Peyer's patch (tissue), 4 donors: ENCODE measurements at places on chromosomes 5 and 9. TPM values are rescaled to one million over a fixed set of nuclear protein-coding genes. Genes with fewer than 3 reads are reported as not detected.

DNA sequence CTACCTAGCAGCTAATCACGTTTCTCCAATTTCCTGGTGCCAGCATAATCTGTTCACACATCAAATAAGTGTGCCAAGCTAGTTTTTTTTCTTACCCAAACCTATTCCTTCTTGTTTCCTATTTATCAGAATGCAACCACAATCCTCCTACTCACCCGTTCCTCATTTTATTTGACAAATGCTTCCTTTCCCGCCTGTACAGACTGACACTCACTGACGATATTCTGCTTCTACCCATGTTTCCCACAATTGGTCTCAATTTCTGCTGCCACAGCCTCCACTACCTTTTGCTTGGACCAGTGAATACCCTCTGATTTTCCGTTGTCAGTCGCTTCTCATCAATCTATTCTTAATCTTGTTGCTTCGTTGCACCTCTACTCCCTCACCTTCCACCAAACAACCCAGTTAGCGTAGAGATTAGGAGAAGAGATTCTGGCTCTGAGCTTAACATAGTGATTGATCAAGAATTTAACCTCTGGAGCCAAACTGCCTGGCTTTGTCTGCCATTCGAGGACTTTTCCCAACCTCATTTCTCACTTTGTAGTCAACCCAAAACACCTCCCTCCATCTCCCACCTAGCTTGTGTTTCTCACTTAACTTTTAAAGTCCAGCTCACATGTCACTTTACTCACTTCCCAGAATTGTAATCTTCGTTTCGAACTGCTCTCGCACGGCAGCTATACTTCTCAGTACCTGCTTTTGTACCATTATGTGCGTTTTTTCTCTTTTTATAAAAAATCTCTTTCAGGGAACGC, 729 bp upstream of the TMEM38B start:
- DNase-seq: no peak

- DNase-seq: no peak
These were observed 40.4 kb upstream of the CTNNA1 start for GRCh38 chr5:138712791-138713190.

SLC6A3 gene
- 0.70 TPM for total RNA-seq

CAVIN4 gene
- not detected for total RNA-seq

- DNase-seq: no peak
These were observed 206.1 kb upstream of the IRX1 start for GRCh38 chr5:3389471-3390026.

- no peak for DNase-seq
These were observed 4.0 kb upstream of the ZBTB34 start for GRCh38 chr9:126856326-126856877.

DNA sequence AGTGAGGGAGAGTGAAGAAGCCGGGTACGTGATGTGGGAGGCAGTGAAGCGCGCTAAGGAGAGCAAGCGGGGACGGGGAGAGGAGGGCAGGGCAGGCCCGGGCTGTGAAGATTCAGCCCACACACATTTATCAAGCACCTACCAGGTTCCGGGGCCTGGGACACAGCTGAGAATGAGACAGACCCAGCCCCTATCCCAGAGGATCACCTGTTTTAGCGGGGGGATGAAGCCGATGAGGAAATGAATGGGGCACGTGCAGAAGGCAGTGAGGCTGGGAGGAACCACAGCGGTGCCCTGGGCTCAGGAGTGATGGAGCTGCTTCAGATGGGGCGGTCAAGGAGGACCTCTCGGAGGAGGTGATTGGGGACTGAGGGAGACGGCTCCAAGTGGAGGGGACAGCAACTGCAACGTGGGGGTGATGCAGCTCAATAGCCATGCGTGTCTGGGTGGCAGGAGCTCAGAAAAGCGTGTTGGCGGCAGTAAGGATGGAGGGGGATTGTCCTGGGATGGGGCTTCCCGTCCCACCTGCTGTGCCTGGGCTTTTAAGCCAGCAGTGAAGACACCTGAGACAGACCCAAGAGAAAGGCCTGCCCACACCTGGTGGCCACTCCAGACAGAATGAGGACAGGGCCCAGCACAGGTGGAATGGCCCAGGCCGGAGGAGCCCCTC, 77.5 kb upstream of the UNC5A start:
- no peak for DNase-seq

GRCh38 chr9:126587187-126588185, 26.2 kb upstream of the LMX1B start:
- no peak for DNase-seq

- peak; percentile 65 for DNase-seq
These were observed 1.1 kb downstream of the UGCG start for GRCh38 chr9:111897601-111898137.

DNA sequence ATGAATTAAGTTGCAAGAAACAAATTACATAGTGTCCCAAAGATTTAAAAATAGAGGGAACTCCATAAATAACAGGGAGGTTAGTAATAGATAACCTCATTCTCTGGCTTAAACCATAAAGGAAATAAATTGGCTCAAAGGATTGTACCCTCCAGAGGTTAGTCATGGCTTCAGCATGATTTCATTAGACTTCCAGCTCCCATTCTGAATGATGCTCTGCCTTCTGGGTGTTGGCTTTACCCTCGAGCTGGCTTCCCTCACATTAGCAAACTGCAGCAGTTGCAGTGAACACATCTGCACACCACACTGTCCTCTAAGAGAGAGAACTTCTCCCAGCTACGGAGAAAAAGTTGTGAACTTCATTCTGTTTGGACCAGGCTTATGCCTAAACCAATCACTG, 70.4 kb downstream of the RGS7BP start:
- no peak for DNase-seq

GRCh38 chr9:69582544-69583297, 89.5 kb downstream of the APBA1 start:
- DNase-seq: no peak

- no peak for DNase-seq
These were observed 139.5 kb downstream of the NIPBL start for GRCh38 chr5:37015795-37016666.

GRCh38 chr9:92438900-92439526, 14.7 kb upstream of the OMD start:
- DNase-seq: no peak

DNA sequence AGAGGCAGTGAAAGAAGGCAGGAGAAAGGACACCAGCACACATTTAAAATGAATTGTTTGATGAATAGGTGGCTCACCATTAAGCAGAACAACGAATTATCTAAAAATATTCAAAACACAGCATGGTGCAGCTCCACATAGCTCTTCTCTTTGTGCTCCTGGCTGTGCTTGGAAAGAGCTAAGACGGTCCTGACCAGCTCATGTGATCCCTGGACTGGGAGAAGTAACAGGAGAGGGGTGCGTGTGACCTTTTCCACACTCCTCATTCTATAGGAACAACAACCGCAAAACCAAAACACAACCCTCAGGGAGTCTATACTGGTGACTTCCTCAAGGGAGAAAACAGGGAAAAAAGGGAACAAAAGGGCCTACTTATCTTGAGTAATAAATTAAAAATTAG, 140.5 kb downstream of the DIRAS2 start:
- no peak for DNase-seq

PDCD1LG2 gene
- 0.40 TPM for total RNA-seq

- DNase-seq: no peak
These were observed 128.2 kb downstream of the OLFM1 start for GRCh38 chr9:135215571-135216161.

DNA sequence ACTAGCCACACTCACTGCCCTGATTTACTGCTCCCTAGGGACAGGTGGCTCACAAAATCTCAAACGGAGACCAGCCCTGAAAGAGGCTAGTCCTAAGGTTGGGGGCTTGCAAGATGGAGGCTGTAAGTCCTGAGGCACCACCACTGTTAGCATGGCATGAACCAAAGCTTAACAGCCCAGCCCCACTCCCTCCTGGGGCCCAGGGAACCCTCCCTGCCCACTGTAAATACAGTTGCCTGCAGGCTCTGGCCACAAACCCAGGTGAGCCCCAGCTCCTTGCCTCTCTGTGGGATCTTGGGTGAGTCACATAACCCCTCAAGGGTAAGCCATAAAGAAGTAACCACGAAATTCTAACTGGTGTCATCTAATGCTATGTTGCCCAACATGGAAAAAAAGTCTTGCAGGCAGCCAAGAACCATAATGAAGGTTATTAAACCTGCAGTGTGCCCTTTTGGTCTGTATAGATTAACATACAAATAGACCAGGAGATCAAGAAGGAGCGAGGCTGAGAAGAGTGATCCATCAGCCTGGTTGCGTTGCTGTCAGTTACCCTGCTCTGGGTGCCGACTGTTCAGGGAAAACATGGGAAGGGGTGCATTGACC, 1.7 kb upstream of the POMT1 start:
- DNase-seq: no peak

GRCh38 chr5:122702524-122702875, 72.4 kb upstream of the SNX2 start:
- peak; percentile 50 for DNase-seq

LRRC26 gene
- 37.1 TPM for total RNA-seq

- DNase-seq: no peak
These were observed 179.3 kb upstream of the MVB12B start for GRCh38 chr9:126147186-126147935.

LMX1B gene
- not detected for total RNA-seq

SPATA6L gene
- 13.4 TPM for total RNA-seq

DNA sequence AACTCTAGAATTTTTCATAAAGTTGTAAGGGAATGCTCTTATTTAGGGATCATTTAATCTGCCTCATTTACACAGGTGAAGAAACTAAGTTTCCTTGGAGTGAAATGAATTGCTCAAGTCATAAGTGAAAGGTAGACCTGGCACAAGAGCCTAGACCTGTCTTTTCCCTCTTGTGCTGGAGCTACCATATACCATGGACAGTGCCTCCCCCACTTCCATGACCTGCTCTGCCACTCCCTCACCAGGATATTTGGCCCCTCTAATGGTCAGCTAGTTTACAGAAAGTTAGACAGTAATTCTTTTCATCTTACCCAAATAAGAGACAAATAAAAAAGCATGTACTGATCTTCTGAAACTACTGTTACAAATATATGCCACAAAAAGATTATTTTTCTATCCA, 105.5 kb upstream of the ACO1 start:
- no peak for DNase-seq

UNC5A gene
- 0.18 TPM for total RNA-seq

DNA sequence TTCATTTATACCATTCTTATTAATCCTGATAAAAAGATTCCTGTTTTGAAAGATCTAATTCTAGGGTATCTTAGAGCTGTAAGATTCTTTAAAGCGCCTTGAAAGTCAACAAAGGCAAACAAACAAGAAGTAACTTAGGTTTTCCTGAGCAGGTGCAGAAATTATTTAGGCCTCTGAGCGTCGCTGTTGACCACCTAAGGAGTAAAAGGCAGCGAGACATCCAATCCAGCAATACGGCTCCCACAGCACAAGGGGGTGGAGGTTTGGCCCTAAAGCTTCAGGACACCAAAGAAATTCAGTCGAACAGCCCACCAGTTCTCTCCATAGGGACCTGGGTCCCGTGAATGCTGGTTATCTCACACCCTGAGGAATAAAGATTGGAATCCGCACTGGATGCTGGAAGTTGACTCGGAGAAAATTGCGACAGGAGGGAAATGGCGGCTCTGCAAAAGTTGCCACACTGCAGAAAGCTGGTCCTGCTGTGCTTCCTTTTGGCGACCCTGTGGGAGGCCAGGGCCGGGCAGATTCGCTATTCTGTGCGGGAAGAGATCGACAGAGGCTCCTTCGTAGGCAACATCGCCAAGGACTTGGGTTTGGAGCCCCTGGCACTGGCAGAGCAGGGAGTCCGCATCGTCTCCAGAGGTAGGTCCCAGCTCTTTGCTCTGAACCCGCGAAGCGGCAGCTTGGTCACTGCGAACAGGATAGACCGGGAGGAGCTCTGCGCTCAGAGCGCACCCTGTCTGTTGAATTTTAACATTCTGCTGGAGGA, at the start of gene PCDHGA2:
TSS of gene PCDHGA2 (plus strand) at position 223 of the 769 bp plus-strand sequence.
- DNase-seq: no peak

GRCh38 chr5:173472784-173473278, 143.6 kb downstream of the BOD1 start:
- no peak for DNase-seq

DNA sequence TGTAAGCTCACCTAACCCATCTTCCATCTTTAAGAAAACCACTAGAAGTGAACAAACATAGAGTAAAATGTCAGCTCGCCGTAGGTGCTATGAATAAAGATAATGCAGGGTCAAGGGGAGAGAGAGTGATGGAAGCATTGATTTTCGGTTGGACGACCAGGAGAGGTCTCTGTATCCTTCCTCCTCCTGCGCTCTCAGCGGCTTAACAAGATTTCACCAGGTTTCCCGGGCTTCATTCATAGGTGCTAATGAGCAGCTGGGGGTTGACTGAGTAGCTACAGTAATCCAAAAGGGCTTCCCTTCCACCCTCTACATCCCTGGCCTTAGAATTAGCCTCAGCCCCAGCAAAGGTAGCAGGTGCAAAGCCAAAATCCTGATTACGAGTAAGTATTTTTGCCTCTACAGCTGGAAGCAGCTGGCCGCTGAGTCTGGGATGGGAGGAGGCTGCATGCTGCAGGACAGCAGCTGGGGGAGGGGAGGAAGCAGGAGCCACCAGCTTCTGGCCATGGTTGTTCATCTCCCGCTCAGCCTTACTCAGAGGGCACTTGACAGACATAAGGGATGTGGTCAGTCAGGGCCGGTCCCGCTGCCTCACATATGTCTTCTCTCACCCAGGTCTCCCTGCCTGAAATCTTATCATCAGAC, 112.0 kb upstream of the IL12B start:
- no peak for DNase-seq

GRCh38 chr5:138471052-138471361, 5.7 kb downstream of the EGR1 start:
- DNase-seq: no peak

DNA sequence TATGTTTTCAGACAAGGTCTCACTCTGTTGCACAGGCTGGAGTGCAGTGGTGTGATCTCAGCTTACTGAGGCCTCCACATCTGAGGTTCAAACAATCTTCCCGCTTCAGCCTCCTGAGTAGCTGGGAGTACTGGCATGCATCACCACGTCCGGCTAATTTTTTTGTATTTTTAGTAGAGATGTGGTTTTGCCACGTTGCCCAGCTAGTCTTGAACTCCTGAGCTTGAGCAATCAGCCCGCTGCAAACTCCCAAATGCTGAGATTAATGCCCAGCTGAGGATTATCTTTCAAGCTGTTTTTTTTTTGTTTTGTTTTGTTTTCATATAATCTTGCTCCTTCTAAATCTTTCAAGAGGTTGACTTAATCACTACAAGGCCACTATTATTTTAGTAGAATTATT, 47.3 kb upstream of the SLC28A3 start:
- no peak for DNase-seq

GRCh38 chr9:132631685-132632084, 38.1 kb downstream of the DDX31 start:
- DNase-seq: no peak

DBH gene
- total RNA-seq: not detected

- no peak for DNase-seq
These were observed 12.9 kb downstream of the TCF7 start for GRCh38 chr5:134127376-134127861.

GRCh38 chr9:69623276-69623675, 48.9 kb downstream of the APBA1 start:
- DNase-seq: no peak

GRCh38 chr5:89168766-89169165, 285.8 kb upstream of the MEF2C start:
- DNase-seq: no peak

DNA sequence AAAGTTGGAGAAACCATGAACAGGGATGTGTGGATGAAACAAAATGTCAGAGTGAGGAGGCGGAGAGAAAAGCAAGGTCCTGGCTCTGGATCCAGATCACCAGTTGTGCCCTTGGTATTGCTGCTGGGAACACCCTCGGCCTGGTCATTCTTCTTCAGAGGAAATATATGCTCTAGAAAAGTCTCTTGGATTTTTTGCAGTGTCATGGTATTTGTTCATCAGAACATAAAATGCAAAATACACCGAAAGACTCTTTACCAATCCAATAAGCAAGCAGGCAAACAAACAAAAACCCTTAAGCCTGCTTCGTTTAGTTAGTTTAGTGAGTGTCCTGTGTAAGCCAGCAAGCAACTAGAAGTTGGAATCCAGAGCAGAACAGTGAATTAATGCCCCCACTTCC, 88.7 kb upstream of the CDH6 start:
- DNase-seq: no peak
